ENCODE measurements at places on chromosomes 6 and 20. TPM values are rescaled to one million over a fixed set of nuclear protein-coding genes. Genes with fewer than 3 reads are reported as not detected.

Gene CASS4
- 9.1 TPM for total RNA-seq

Gene SRC
- 26.4 TPM for total RNA-seq

Gene TLDC2
- total RNA-seq: 1.0 TPM

Gene ENPP4
- 1.3 TPM for total RNA-seq

DNA sequence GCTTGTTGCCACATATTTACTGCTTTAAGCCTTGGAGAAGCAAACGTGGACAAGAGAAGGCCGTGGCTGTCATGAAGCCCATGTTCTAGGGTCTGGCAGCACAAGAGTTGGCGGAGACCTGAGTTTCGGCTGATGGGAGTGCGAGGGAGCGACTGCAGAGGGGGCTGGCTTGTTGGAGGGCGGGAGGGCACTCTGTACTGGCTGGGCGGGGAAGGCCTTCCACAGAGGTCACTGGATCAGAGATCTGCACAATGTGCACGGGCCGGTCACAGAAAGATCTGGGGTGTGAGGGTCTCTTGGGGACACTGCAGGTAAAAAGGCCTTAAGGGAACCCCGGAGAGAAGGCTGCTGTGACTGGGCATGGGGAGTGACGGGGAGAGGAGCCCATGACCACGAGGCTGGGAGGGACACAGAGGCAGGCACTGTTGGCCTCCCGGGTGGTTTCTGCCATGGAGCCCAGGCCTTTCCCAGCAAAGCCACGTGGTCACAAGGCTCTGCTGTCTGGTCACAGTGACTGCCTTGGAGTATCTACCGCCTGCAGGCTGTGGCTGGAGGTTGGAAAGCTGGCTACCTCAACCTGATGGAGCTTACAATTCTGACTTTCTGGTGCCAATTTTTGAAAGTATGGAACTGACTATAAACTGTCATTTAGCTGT is 23.8 kb downstream of the FOXC1 start:
- no peak for DNase-seq

GRCh38 chr6:44105146-44105545 is 22.1 kb downstream of the MRPL14 start:
- DNase-seq: peak; percentile 31

Measured in uterus (tissue), 4 donors.